ENCODE measurements at places on chromosomes 13 and 19. TPM values are rescaled to one million over a fixed set of nuclear protein-coding genes. Genes with fewer than 3 reads are reported as not detected.

PRSS57 gene
- polyA plus RNA-seq: not detected

FCAR gene
- polyA plus RNA-seq: 0.15 TPM

ANGPTL8 gene
- polyA plus RNA-seq: not detected

SIRT6 gene
- 4.8 TPM for polyA plus RNA-seq

NUFIP1 gene
- polyA plus RNA-seq: 6.3 TPM

SERPINE3 gene
- polyA plus RNA-seq: not detected

CADM4 gene
- not detected for polyA plus RNA-seq

ZNF90 gene
- 3.9 TPM for polyA plus RNA-seq

FCER2 gene
- polyA plus RNA-seq: 197 TPM

ZNF681 gene
- polyA plus RNA-seq: 4.6 TPM

ZNF83 gene
- polyA plus RNA-seq: 13.9 TPM

SACS gene
- 4.2 TPM for polyA plus RNA-seq

SAMD1 gene
- 2.8 TPM for polyA plus RNA-seq

SHANK1 gene
- not detected for polyA plus RNA-seq

TIMM13 gene
- 69.1 TPM for polyA plus RNA-seq

HSH2D gene
- 122 TPM for polyA plus RNA-seq

NKPD1 gene
- polyA plus RNA-seq: not detected

RYR1 gene
- 0.03 TPM for polyA plus RNA-seq

WDR87 gene
- not detected for polyA plus RNA-seq

RETN gene
- polyA plus RNA-seq: not detected

AP1M2 gene
- polyA plus RNA-seq: not detected

KRTDAP gene
- not detected for polyA plus RNA-seq

RAB20 gene
- 1.7 TPM for polyA plus RNA-seq

APLP1 gene
- not detected for polyA plus RNA-seq

C19orf85 gene
- not detected for polyA plus RNA-seq

CD33 gene
- polyA plus RNA-seq: 0.55 TPM

ENOX1 gene
- not detected for polyA plus RNA-seq

TNNI3 gene
- polyA plus RNA-seq: not detected

SYNE4 gene
- not detected for polyA plus RNA-seq

CYP2A7 gene
- polyA plus RNA-seq: not detected

CEACAM20 gene
- polyA plus RNA-seq: not detected

BEST2 gene
- not detected for polyA plus RNA-seq

FLT1 gene
- polyA plus RNA-seq: 0.26 TPM

ZNF470 gene
- polyA plus RNA-seq: 2.1 TPM

IGLON5 gene
- not detected for polyA plus RNA-seq

LAIR2 gene
- 0.99 TPM for polyA plus RNA-seq

KLF5 gene
- polyA plus RNA-seq: not detected

ZNF568 gene
- 10.1 TPM for polyA plus RNA-seq

UGGT2 gene
- polyA plus RNA-seq: 0.70 TPM

LAMP1 gene
- 21.7 TPM for polyA plus RNA-seq

SCN1B gene
- not detected for polyA plus RNA-seq

TUBA3C gene
- polyA plus RNA-seq: not detected
